ENCODE measurements at places on chromosomes 12 and 14.
A peak's percentile ranks its signal among the peaks of the same experiment; 100 is the strongest.

- peak; percentile 51 for DNase-seq
Measured at GRCh38 chr14:33118668-33119067, 180.0 kb downstream of the NPAS3 start.

DNA sequence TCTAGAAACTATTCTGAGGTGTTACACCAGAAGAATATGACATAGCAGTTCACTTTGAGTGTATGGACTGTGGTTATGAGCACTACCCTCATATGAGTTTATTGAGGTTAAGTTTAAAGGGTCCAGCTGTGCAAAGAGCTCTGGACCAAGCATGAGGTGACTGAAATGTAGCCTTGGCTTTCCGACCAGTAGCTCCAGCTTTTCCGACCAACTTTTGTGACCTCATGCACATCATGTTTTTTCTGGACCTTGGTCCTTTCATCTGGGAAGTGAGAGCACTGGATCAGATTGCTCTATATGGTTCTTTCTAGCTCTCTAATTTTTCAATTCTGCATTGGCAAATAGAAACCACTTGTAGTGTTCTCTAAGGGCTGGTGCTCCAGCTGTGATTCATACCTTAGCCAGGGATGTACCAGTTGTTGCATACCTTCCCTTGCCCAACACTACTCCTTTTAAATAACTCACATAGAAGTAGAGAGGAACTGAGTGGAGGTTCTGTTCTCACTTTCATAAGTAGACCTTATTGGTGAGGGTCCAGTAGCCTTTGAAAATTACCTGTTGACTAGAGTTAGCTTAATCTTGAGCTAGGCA, 16.6 kb downstream of the IGF1 start:
- DNase-seq: no peak

GRCh38 chr14:33737446-33737845, 213.4 kb downstream of the EGLN3 start:
- DNase-seq: no peak

DNA sequence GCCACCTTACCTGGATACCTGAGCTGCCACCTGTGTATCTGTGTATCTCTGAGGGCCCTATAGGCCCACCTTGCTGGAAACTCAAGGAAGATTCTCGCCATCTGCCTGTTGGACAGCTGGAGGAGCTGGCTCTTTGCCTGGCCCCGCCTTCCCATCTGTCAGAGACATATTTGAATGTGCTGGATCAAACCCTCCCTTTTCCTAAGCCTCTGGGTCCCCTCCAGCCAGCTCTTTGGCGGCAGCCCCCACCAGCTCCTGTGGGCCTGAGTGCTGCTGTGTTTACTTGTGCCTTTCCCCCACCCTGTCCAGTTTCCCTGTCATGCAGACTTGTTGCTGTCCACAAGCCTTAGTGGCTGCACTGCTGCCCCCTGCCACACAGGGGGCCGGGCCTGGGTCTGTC, 55.9 kb upstream of the SRSF5 start:
- DNase-seq: peak; percentile 13

DNA sequence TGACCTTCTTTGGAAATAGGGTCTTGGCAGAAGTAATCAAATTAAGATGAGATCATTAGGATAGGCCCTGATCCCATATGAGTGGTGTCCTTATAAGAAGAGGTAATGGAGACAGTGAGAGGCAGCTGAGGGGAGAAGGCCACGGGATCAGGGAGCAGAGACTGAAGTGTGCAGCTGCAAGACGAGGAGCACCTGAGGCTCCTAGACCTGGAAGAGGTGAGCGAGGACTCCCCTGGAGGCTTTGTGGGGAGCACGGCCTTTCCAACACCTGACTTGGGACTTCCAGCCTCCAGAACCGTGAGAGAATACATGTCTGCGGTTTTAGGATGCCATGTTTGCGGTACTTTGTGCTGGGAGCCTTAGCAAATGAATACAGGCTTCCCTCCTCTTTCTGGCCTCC, 37.5 kb downstream of the LRTM2 start:
- DNase-seq: no peak

DNA sequence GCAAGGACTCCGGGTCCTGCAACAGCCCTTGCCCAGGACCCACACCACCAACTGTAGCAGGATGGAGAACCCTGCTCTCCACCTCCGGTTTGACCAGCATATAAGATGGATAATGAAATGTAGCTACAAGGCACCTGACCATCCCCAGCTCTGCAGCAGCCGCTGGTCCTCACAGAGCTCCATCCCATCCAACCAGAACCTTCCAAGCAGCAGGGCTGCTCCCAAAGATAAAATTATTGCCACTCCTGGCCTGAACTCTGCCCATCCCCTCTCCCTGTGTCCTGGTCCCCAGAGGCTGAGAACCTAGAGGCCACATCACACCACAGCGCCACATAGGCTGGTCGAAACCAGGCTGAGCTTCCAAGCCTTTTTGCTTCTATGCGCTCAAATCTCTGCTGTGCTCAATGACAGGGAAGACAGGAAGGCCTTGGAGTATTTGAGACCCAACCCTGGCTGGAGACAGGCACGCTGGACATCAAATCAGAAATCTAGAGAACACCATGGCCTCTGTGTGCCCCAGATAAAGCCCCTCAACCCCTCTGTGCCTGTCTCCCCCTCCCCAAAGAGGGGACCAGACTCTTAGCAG, 4.2 kb downstream of the CDK2AP1 start:
- no peak for DNase-seq

DNA sequence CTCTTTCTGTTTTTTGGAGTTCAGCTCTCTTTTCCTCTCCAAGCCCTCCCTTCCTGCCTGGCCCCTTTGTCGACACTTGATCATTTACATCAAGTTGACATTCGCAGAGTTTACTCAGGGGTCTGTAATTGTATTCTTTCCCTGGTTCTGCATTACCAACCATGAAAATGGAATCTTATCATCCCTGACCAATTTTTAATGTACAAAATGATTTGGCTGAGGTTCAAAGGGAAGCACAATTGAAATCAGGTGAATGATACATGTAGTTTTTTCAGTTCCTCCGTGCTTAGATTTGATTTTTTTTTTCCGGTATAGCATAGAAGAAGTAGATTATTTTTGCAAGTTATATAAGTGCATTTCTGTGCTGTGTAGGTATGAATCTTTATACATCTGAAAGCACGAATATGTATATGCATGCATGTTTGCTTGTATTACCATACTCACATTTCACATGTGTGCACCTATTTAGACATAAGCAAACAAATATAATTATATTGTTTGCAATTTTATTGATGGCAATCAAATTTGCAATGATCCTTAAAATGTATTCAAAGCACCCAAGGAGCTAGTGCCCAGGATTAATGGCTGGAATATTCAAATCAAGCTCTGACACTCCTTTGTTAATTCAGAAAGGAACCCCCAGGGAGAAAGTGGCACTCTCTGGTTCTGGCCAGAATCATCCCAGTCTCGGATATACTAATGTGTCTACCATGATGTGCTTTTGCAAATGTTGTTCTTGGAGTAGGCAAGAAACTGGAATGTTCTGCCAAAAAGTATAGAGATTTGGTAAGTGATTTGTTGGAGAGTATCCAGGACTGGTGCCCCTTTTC, 189.3 kb downstream of the VRK1 start:
- DNase-seq: peak; percentile 90

DNA sequence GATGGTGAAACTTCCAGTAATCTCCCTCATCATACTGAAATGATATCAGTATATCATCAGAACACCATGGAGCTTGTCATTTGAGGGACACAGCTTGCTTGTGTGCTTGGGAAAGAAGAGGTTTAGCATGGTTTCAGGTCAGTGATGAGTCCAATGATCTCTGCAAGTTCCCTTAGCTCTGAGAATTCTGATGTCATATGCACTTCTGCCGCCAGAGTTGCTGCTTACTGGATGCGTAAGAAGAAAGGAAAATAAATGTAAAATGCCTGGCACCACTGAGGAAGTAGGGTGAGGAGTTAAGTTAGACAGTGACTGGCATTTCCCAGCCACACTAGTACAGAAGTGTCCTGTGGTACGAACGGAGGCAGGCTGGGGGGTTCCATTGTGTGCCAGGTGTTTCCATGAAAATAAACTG, 22.6 kb downstream of the PRKCH start:
- DNase-seq: no peak

- no peak for DNase-seq
Measured at GRCh38 chr12:131222329-131223139, 268.8 kb downstream of the ADGRD1 start.

- DNase-seq: no peak
Measured at GRCh38 chr12:74849801-74850200, 312.2 kb downstream of the ATXN7L3B start.

- no peak for DNase-seq
Measured at GRCh38 chr12:58034311-58034710, 92.9 kb downstream of the ATP23 start.

- DNase-seq: no peak
Measured at GRCh38 chr12:96810057-96810456, 97.0 kb upstream of the NEDD1 start.

- DNase-seq: peak; percentile 50
Measured at GRCh38 chr14:75561013-75561432, 17.4 kb upstream of the FLVCR2 start.

DNA sequence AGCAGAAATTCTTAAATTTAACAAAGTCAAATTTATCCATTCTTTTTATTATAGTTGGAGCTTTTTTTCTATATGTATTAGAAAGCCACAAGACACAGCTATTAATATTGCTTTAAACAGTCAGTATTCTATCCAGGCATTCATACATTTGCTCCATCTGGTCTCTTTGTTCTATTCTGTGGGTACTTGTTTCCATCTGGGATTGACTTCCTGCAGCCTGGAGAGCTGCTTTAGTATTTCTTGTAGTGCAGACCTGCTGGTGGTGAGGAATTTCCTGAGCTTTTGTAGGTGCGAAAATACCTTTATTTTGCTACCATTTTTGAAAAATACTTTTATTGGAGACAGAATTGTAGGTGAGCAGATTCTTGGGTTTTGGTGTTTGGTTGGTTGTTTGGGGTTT, 29.0 kb downstream of the CCDC60 start:
- DNase-seq: no peak

All from NCI-H526 treated with DMSO at 0.1 percent for 48 hours (cell line).